Aortic smooth muscle cell (primary cell): ENCODE measurements at places on chromosomes 1 and 21. TPM values are rescaled to one million over a fixed set of nuclear protein-coding genes. Genes with fewer than 3 reads are reported as not detected.

OLFML3 gene
- 19.6 and 50.0 TPM in 2 replicates for total RNA-seq

NGF gene
- 7.7 and 12.7 TPM in 2 replicates for total RNA-seq

GJA8 gene
- total RNA-seq, result not detected in 2 replicates

FAM177B gene
- not detected in 2 replicates for total RNA-seq

SLC35E2B gene
- 18.4 and 19.3 TPM in 2 replicates for total RNA-seq

ARID4B gene
- total RNA-seq, result 42.1 and 45.1 TPM in 2 replicates

CD53 gene
- total RNA-seq, result not detected in 2 replicates

LAPTM5 gene
- total RNA-seq, result 0.44 and 1.3 TPM in 2 replicates

AADACL4 gene
- not detected in 2 replicates for total RNA-seq

SLC16A4 gene
- 109 and 150 TPM in 2 replicates for total RNA-seq

APOBEC4 gene
- total RNA-seq, result 0.06 TPM in 1 of 2 replicates, not detected in the other

LEFTY2 gene
- 0.06 TPM in 1 of 2 replicates, not detected in the other for total RNA-seq

ASAP3 gene
- 14.1 and 14.7 TPM in 2 replicates for total RNA-seq

GBP4 gene
- 0.31 and 0.53 TPM in 2 replicates for total RNA-seq

ICOSLG gene
- 0.06 and 0.13 TPM in 2 replicates for total RNA-seq

TTC22 gene
- under 0.01 TPM in 1 of 2 replicates, not detected in the other for total RNA-seq

TEDDM1 gene
- total RNA-seq, result not detected in 2 replicates

OR2G6 gene
- not detected in 2 replicates for total RNA-seq

IRF6 gene
- 4.4 and 15.7 TPM in 2 replicates for total RNA-seq

PPIAL4G gene
- total RNA-seq, result 0.06 TPM in 1 of 2 replicates, not detected in the other

VTCN1 gene
- total RNA-seq, result not detected in 2 replicates

GBP7 gene
- total RNA-seq, result not detected in 2 replicates

RBM11 gene
- not detected in 2 replicates for total RNA-seq

HOOK1 gene
- total RNA-seq, result 0.06 TPM in 1 of 2 replicates, not detected in the other

RHCE gene
- 0.79 and 0.81 TPM in 2 replicates for total RNA-seq

IGSF3 gene
- 0.25 and 0.53 TPM in 2 replicates for total RNA-seq
